RPMI7951 (cell line): ENCODE measurements at places on chromosomes 4 and X.

GRCh38 chrX:130165181-130165702 is 399 bp downstream of the AIFM1 start:
- no peak for DNase-seq

DNA sequence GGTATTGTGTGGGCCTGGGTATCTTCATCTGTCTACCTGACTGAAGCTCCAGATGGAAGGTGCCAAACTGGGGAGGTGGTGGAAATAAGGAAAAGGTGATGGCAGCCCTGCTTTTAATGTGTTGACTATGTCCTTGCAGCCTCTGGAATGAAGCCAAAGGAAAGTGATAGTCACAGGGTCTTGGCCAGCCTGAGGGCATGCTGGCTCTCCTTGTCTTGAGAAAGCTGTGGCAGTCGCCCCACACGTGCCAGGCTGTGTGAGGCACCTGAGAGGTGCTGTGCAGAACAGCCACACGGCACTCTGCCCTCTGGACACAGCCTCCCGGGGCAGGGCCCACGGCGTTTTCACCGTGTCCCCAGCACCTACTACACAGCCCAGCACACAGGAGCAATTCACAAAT is 77.6 kb downstream of the NAT8L start:
- DNase-seq: no peak

GRCh38 chr4:94396984-94397383 is 54.3 kb upstream of the HPGDS start:
- no peak for DNase-seq

- DNase-seq: no peak
Observed at GRCh38 chr4:47484168-47484567, 907 bp upstream of the ATP10D start.

DNA sequence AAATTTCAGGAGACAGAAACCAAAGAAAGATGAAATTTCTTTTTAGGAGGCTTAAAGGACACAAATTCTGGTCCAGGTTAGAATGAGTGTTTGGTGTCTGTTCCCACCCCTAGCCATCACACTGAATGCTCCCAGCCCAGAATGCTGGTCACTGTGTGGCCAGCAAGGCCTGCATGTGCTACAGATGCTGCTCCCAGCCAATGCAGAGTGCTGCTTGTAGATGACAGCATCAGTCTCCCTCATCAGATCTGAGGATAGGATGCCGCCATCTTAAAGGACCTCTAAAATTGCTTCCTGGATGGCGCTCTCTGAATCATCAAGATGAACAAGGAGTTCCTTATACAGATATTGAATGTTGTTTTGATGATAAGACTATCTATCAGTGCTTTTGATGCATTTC is 17.9 kb upstream of the UBA6 start:
- no peak for DNase-seq

DNA sequence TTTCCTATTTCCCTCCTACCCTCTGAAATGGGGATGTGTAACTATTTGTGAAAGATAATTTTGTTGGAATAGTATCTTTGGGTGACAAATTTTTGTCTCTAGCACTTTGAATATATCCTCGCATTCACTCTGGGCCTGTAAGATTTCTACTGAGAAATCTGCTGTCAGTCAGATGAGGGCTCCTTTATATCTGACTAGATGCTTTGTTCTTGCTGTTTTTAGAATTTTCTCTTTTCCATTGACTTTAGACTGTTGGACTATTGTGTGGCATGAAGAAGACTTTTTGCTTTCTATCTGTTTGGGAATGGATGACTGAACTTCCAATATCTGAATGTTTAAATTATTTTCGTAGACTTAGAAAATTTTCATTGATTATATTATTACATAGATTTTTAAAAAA is 54.2 kb upstream of the GRID2 start:
- no peak for DNase-seq

GRCh38 chr4:111187108-111187507 is 564.2 kb upstream of the PITX2 start:
- DNase-seq: no peak

GRCh38 chr4:2036866-2037265 is 22.3 kb upstream of the NAT8L start:
- DNase-seq: no peak

GRCh38 chrX:119189595-119189994 is 46.5 kb upstream of the PGRMC1 start:
- no peak for DNase-seq

DNA sequence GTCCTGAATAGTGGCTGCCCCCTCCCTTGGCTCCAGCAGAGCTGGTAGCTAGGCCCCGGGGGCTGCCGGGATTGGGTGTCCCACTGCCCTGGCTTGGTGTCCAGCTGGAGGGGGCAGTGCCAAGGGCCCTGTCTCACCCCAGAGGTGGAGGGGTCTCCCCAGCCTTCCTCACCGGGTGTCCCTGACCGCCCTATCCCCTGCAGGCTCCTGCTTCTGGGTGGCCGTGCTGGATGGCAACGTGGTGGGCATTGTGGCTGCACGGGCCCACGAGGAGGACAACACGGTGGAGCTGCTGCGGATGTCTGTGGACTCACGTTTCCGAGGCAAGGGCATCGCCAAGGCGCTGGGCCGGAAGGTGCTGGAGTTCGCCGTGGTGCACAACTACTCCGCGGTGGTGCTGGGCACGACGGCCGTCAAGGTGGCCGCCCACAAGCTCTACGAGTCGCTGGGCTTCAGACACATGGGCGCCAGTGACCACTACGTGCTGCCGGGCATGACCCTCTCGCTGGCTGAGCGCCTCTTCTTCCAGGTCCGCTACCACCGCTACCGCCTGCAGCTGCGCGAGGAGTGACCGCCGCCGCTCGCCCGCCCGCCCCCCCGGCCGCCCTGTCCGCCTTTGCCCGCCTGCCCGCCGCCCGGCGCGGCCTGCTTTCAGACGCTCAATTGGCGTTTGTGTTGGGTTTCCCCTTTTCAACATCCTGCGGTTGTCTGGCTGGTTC is 4.6 kb downstream of the NAT8L start:
- DNase-seq: no peak

DNA sequence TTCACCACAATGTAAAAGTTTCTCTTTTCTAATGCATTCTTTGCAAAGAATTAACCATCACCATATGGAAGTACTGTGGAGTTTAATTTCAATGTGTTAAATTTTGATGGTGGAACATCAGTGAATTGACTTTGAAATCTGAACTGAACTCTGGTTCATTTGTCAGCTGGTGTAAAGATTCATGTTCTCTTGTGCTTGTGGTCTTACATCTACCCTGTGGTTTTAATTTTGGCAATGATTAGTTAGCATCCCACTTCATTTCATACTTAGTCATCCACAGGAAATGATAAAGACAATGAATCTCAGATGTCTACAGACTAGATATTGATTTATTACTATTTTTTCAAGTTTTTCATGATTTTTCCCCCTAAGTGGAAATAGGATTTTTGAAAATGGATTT is 77.8 kb downstream of the GRID2 start:
- peak; percentile 1 for DNase-seq

GRCh38 chr4:168712316-168712890 is 215.6 kb downstream of the PALLD start:
- no peak for DNase-seq

DNA sequence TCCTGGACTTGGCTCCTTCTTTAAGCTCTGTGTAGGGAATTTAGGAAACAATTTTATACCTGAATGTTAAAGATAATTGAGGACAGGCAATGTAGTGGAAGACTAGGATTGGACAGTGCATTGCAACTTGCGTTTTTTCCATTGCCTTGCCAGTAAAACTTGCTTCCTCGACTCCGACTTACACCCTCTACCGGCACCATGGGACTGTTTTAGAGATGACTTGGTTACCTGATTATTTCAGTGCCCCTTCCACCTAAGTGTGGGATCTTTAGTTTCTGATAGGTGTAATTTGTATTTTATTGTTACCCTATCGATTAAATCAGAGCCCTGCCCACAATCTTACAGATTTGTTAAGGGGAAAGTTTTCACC is 1.2 kb downstream of the PRPS1 start:
- no peak for DNase-seq

DNA sequence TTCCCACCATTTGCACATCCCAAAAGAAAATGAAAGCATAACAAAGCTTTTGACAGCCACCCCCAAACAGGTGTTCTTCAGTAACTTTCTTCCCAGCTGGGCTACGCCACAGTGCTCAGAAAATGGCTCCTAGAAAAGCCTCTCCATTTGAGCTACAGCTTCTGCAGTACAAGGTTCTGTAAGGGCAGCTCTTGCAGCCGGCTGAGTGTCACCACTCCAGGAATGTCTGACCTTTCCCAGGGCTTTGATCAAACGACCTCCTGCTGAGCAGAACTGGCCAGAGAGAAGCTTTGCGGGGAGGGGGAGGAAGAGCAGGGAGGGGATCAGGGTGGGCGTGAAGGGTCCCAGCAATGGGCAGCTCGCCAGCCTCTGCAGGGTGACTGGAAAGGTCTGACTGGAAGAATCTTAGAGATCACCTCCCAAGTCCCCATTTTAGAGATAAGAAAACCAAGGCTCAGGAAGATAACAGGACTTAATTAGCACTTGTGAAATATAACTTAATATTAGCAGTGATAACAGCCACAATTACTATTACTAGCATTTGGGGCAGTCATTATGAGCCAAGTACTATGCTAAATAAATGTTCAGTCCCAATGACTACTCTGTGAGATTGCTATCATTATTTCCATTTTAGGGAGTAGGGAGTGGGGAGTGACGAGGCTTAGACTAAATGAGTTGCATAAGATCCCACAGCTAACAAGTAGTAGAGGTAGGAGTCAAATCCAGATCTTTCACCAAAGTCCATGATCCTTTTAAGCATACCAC is 51.1 kb downstream of the LEF1 start:
- DNase-seq: no peak

GRCh38 chrX:87475793-87476192 is 41.8 kb upstream of the KLHL4 start:
- DNase-seq: no peak

GRCh38 chr4:15161439-15161838 is 159.2 kb downstream of the CPEB2 start:
- DNase-seq: no peak

DNA sequence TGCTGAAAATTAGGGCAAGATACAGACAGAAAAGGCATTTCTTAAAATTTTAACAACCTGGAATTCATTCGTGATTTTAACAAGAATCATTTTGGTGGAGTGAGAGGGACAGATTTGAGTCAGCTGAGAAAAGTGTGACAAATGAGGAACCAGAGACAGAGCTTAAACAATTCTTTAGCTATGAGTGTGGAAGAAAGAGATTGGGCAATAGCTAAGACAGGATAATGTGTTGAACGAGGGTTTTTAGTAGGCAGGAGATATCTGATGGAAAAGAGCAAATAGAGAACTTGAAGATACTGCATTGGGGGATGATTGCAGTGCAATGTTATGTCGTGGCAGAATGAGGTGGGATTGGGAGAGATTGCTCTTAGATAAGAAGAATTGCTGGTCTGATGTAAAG is 164.2 kb upstream of the SPRY1 start:
- no peak for DNase-seq

GRCh38 chr4:5757954-5758353 is 47.0 kb downstream of the EVC start:
- DNase-seq: no peak

- peak; percentile 9 for DNase-seq
Observed at GRCh38 chr4:52665592-52665991, 6.5 kb upstream of the USP46 start.

- DNase-seq: no peak
Observed at GRCh38 chrX:67004451-67004850, 365.6 kb upstream of the EDA2R start.

GRCh38 chrX:48466696-48467095 is 3.4 kb downstream of the SLC38A5 start:
- no peak for DNase-seq

- DNase-seq: no peak
Observed at GRCh38 chr4:81528200-81528599, 56.5 kb upstream of the RASGEF1B start.

- DNase-seq: no peak
Observed at GRCh38 chrX:96989830-96990571, 106.3 kb downstream of the RPA4 start.

DNA sequence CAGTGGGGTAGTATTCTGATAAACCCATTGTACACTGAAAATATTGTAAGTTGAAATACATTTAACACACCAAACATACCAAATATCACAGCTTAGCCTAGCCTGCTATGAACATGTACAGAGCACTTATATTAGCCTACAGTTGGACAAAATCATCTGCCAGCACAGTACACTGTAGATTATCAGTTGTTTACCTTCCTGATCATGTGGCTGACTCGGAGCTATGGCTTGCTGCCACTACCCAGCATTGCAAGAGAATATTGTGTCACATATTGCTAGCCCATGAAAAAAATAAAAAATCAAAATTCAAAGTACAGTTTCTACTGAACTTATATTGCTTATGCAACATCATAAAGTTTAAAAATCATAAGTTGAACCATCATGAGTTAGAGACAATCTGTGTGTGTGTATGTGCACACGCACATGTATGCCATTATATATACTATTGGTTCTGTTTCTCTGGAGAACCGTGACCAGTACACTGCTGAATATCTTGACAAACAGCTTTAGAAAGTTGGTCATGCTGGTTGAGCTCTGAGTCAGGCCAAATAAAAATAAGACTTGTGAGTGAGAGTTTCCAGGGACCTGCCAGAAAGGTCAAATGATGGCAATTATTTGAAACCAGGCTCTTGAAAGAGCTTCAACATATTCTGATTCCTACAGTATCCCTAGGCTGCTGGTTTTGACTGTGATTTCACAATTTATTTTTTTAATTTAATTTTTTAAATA is 238.5 kb downstream of the PRR32 start:
- no peak for DNase-seq

DNA sequence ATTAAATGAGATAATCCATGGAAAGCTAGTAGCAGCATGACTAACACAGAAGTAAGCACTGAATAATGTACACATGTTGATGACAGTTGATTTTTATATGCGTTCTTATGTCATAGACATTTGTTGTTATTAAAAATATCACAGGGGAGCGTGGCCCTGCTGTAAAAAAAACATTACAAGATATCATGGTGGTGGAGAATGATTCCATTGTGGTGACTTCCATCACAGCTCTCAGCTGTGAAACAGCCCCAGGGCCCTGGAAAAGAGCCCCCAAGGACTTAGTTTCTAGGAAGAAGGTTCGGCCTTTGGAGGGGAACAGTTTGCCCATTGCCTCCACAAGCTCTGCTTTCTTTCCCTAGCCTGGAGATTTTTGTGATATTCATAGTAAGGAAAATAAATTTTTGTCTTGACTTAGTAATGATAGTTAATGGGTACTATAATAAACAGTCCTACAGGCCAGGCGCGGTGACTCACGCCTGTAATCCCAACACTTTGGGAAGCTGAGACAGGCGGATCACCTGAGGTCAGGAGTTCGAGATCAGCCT is 49.9 kb downstream of the FAM114A1 start:
- no peak for DNase-seq

- no peak for DNase-seq
Observed at GRCh38 chrX:41178201-41178600, 93.0 kb downstream of the USP9X start.
